ENCODE measurements at places on chromosomes 5 and 9.

DNA sequence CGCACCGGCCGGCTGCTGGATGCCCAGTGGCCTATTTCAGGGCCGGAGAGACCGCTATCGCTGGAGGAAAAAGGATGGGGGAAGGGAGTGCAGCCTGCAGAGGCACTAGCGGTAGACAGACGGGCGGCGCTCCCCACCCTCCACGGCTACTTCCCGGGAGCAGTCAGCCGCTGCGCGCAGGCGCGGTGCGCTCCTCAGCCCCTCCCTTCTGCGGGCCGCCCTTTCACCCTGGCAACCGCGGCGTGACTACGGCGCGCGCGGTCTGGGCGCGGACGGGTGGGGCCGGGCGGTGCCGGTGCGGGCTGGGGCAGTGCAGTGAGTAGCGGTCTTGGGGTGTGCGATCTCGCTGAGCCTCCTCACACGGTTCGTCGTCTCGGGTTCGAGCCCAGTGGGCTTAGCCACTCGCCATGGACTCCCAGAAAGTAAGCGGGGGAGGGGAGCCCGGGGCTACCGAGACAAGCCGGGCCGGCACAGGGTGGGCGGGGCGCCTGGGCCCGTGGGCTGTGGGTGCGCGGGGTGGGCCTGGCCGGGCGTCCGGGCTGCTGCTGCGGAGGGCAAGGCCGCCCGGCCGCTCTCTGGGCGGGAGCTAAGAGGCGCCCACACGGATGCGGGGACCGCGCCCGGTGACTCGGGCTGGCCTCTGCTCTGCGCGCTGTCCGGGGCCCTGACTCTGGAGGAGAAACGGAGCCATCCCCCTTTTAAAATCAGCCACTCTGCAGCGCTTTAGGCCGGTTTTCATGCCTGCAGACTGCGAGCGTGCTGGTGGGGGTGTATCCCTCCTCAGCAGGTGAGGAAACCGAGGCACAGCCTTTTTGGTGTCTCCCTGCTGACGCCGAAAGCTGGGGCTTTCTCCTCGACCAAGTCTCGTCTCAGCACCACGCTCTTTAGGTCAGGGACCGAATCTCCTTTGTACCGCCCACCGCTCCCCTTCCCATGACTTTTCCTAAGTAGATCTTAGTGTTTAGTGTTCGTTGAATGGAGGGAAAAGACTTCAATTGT is at the start of gene FSD1L:
Gene FSD1L (plus strand): TSS at position 221 of the 999 bp plus-strand sequence. CDS start 187 bp downstream, at position 408.
- peak; percentile 45 for DNase-seq

DNA sequence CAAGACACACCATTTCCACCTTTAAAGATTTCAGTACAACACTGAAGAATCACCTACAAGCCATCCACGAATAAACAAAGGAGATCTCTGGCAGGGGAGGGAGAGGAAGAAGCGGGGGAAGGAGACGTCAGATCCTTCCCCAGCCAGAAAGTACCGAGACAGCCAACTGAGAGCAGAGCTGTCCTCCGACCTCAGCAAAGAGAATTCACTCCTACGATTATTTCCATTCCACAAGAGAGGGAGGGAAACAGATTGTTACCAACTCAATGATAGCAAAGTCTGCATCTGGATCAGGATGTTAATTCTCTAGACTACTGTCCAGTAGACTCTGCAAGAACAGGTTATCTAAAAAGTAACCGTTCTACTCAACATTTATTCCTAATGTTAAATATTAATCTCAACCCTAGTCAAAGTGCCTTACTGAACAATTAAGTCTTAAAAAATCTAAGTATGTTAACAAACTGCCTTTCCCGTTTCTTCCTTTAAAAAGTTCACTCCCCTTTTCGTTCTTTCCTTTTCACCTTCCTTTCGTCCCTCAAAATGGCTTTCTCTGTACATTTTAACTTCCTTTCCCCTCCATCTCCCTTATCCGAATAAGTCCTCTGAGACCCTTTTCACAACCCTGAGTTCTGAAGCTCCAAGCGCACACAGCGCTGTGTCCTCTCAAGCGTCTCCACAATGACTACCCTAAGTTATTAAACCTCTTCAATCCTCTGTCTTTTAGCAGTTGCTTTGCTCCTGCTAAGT is 1.4 kb downstream of the CHD1 start:
- DNase-seq = peak; percentile 12

GRCh38 chr5:125550274-125550673 is 803.8 kb upstream of the ZNF608 start:
- no peak for DNase-seq

- DNase-seq = no peak
Observed at GRCh38 chr5:146240951-146241350, 37.5 kb downstream of the RBM27 start.

DNA sequence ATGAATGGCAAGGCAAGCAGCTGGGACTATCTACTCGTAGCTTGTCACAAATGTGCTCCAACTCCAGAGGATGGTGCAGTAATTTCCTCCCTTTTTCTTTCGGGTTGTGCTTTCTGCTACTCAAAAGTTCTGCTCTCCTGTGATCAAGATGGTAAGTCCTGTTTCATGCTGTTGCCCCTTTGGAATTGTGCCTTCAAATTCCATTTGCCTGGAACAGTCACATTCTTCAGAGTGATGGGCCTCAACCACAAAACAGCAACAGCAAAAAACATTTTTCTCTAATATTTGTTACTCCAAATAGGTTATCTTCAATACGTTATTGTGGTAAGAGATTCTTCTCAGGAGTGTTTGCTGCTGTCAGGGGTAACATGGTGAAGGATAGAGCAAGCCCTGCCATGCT is 209.3 kb downstream of the PALM2AKAP2 start:
- no peak for DNase-seq

DNA sequence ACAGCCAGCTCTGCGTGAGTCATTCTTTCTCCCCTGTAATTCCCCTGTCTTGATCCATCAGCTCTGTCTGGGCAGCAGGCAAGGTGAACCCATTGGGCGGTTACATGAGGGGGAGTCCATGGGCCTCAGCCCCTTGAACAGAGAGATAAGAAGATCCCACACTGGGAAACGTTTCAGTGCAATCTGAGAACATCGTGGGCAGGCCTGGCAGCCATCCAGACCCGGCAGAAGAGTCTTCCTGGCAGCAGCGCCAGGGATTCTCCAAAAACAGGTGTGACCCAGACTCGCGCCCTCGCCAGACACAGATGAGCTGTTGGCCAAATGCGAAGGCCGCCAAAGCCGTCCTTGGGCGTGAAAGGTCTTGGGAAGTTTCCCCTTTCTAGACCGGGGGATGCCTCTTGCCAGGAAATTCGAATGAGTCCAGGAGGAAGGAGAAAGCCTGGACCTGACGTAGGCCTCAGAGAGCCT is 6.4 kb upstream of the SLC12A7 start:
- no peak for DNase-seq

DNA sequence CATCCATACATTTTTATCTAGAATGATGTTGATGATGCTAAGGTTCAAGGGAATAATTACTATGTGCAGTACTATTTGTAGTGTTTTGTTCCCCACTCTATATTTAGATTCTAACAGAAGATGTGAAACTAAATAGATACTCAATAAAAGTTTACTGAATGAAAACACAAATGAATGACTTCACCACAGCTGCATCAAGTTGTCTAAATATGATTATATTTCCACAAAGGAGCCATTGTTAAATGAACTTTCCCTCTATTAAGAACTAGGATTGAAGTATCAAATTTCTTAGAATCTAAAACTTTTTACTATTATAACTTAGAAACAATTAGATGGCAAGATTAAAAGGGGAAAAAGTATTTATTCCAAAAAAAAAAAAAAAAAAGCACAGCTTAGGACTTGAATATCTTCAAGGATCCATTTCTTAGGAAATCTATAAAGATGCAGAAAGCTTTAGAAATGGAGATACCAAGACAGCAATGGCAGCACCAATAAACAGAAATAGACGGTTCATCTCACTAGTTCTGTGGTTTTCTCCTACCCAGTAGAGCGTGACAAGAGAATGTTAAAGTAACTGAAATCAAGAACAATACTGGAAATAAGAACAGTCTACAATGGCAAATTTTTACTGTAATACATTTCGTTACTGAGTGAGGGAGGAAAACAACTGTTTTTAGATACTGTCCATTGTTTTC is 347.6 kb downstream of the EBF1 start:
- no peak for DNase-seq

DNA sequence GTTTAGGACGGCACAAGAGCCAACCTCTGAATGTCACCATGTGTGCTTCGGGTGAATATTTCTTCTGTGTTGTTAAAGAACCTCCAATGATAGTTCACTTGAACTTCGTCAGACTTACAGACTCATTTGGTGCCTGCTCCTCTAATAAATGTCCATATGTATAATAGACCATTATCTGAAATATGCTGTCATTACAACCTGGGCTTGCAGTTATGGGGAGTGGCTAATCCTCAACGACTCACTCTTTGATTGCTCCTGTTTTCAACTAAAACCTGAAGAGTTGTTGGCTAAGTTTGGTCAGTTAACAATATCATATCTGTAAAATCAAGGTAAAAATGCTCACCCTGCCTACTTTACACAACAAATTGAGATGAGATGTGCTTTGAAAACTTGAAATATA is 298.7 kb upstream of the PTGER4 start:
- no peak for DNase-seq

DNA sequence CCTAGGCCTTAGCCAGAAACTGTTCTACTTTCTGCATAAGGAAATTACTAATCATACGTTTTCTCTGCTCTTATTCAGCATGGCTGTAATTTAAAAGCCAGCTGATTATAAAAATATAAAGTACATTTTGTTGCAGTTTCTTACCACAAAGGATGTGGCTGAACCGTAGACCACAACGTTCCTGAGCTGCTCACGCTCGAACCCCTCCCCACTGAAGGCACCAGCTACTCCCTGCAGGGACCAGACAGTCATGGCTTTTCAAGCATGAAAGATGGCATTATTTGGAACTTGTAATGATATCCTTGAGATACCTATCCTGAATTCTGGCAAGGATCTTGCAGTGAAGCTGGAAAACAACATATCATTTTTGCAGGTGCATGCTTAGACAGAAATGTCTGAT is 91.8 kb upstream of the DMRT1 start:
- DNase-seq = no peak

DNA sequence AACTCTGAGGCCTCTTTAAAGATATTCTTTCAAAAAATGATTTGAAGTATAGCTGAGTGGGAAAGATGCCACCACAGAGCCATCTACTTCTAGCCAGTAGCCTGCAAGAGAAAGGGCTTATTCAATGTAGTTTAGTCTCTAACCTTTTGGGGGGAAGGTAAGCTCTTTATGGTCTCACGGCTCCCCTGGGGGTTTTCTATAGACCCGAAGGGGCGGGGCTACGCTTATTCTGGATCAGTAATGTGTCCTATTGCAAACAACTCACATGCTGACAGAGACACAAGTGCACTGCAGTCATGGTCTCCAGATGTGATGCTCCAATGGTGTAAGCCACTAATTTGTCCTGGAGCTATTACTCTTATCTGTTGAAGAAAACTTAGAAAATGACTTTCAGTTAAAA is 53.4 kb upstream of the RPS23 start:
- no peak for DNase-seq

DNA sequence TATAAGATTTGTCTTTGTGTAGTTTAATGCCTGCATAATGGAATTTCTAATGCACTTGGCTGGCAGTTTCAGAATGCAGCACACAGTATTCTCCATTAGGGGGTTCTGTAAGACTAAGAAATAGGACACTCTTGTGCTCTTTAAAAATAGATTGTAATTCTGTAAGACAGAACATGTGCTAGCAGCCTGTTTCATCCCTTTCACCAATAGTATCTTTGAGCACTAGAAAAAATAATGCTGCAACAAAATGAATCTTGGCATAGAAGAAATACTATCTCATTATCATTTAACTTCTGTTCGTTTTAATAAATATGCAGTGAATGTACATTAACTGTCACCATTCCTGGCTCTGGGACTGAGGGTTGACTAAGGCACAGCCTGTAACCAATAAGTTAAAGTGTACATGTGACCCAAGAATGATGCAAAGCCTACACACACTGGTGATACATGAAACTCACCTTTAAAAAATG is 23.8 kb upstream of the ZNF622 start:
- no peak for DNase-seq

DNA sequence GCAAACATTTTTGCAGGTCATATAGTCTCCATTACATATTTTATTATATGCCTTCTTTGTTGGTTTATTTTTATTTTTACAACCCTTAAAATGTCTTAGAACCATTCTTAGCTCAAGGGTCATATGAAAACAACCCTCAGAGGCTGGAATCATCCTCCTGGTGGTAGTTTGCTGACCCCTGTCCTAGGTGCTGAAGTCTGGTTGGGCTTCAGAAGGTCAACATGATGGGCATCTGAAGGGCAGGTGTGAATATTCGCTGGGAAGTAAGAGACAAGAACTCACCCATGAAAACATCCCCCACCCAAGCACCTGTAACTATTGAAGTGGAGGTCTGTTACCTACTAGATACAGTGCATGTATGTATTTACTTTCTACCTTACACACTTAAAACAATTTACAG is 75.4 kb downstream of the OSMR start:
- DNase-seq = no peak

- no peak for DNase-seq
Observed at GRCh38 chr9:97571664-97572063, 61.5 kb downstream of the TSTD2 start.

- no peak for DNase-seq
Observed at GRCh38 chr9:33690143-33690933, 105.0 kb upstream of the PRSS3 start.

DNA sequence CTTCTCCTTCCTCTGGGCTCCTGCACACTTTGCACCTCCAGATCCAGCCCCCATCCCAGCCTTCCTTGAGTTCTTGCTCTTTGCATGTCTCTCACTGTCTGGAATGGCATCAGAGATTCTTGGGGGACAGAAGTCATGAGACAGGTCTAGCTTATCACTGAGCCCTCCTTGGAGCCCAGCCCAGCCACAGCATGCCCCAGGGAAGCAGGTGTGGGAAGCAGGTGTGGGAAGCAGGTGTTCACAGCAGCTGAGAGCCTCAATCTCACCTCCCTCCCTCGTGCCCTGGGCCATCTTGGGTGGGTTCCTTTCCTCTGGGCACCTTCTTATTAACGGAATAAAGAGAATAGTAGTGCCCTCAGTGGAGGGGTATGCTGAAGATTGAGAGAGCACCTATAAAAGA is 27.2 kb downstream of the SLC6A7 start:
- DNase-seq = no peak

GRCh38 chr9:70073193-70073592 is 29.5 kb downstream of the MAMDC2 start:
- DNase-seq = no peak

- no peak for DNase-seq
Observed at GRCh38 chr9:122042056-122042455, 51.1 kb downstream of the TTLL11 start.

- no peak for DNase-seq
Observed at GRCh38 chr5:111242606-111243005, 18.4 kb downstream of the CAMK4 start.
